ENCODE measurements at places on chromosomes 12 and 14. TPM values are rescaled to one million over a fixed set of nuclear protein-coding genes. Genes with fewer than 3 reads are reported as not detected.

GALNT16 gene
- total RNA-seq: 7.0 TPM

IL31 gene
- not detected for total RNA-seq

GPRC5D gene
- not detected for total RNA-seq

GRCh38 chr12:113500306-113500675 lies 28.6 kb upstream of the LHX5 start:
- H3K27me3 ChIP-seq: no peaks in the 10 kb centered on the region
- DNase-seq: no peak
- no peak overlapping the region for H3K4me3 ChIP-seq
- no peaks in the 10 kb centered on the region for H3K36me3 ChIP-seq
- no peaks in the 10 kb centered on the region for H3K4me1 ChIP-seq
- no peak overlapping the region for H3K27ac ChIP-seq

- no peaks in the 10 kb centered on the region for H3K4me1 ChIP-seq
- no peaks in the 10 kb centered on the region for H3K27me3 ChIP-seq
- DNase-seq: no peak
- H3K27ac ChIP-seq: no peak overlapping the region
Measured at GRCh38 chr12:70186436-70186835, 56.8 kb upstream of the CNOT2 start.

DNA sequence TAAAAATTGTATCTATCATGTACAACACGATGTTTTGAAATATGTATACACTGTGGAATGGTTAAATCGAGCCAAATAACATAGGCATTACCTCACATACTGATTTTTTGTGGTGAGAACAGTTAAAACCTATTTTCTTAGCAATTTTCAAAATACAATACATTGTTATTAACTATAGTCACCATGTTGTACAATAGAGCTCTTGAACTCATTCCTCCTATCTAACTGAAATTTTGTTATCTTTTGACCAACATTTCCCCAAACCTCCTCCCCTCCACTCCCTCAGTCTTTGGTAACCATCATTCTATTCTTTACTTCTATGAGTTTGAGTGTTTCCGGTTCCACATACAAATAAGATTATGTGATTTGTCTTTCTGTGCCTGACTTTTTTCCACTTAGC lies 6.8 kb upstream of the SLC38A2 start:
- H3K36me3 ChIP-seq: no peaks in the 10 kb centered on the region
- no peak overlapping the region for H3K4me3 ChIP-seq
- no peak overlapping the region for H3K27ac ChIP-seq
- no peaks in the 10 kb centered on the region for H3K27me3 ChIP-seq
- DNase-seq: no peak

DNA sequence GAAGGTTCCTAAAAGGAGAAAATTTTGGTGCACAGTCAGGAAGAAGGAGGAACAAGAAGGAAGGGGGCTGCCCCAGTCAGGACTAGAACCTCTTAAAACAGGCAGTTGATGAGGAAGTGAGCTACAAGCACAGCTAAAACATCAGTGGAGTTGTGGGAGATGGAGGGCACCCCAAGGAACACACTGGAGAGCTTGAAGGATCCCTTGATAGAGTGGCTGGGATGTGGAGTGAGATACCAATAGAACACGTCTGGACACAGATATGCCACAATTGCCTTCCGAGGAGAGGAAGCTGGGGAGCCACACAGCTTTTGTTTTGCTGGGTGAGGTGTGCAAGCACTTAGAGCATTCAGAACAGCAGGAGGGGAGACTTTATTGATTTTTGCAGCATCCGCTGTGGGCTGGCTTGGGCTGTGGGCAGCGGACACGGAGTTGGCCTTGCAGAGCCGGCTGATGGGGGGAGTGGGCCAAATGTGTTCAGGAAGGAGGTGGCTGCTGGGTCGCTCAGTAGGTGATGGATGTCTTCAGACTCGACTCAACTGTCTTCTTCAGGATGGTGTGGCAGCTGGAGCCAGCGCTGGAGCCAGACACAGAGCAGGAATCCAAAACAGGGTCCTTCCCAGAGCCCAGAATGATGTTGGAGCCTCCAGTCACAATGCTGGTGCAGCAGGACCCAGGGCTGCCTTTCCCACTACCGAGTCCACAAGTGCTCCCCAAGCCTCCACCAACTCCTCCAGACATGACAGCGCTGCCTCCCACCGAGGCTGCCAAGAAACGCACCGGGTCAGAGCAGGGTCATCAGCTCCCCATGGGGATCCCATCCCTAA lies 4.7 kb upstream of the KRT79 start:
- no peaks in the 10 kb centered on the region for H3K4me1 ChIP-seq
- H3K27me3 ChIP-seq: no peaks in the 10 kb centered on the region
- no peak overlapping the region for H3K4me3 ChIP-seq

DNA sequence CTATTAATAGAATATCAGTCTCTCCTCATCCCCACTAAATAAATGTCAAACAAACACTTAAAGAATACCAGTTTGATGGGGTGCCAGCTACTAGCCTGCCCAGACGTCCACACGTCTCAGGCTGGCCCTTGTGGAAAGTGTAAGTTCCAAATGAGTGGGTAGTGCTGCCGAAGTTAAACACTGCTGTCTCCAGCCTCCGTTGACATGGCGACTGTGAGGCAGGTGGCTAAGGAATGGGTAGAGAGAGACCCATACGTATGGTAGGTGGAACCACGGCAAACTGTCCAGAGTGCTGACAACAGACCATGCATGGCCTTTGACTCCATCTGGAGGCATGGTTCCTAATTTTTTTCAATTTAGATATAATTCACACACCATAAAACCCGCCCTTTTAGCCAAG lies 37.9 kb downstream of the PITPNM2 start:
- no peak overlapping the region for H3K4me3 ChIP-seq
- H3K4me1 ChIP-seq: peaks cover 8% of the 10 kb centered on the region
- no peaks in the 10 kb centered on the region for H3K36me3 ChIP-seq
- H3K27ac ChIP-seq: no peak overlapping the region

DNA sequence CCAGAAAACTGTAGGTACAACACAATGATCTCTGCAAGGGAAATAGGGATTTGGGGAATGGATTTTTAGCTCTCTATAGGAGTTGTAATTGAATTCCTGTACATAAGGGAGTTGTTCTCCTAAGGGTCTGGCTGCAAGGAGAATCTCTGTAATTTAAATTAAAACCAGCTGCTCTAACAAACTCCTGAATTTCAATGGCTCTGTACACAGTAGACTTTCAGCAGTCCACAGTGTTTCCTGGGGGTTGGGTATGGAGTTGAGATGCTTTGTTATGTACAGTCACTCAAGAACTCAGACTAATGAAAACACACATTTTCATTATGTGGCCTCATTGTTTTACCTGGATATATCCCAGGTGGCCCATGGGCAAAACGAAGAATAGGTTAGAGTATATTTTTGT lies 93.2 kb downstream of the NAV3 start:
- no peaks in the 10 kb centered on the region for H3K36me3 ChIP-seq
- H3K4me1 ChIP-seq: no peaks in the 10 kb centered on the region
- no peak for DNase-seq
- H3K27me3 ChIP-seq: no peaks in the 10 kb centered on the region
- no peak overlapping the region for H3K27ac ChIP-seq

GRCh38 chr12:10365696-10366405 lies 24.0 kb downstream of the KLRK1 start:
- H3K4me3 ChIP-seq: peak overlapping the region; percentile 19
- H3K27me3 ChIP-seq: no peaks in the 10 kb centered on the region
- H3K36me3 ChIP-seq: no peaks in the 10 kb centered on the region
- H3K27ac ChIP-seq: peak overlapping the region; percentile 80
- no peak for DNase-seq
- H3K4me1 ChIP-seq: no peaks in the 10 kb centered on the region

DNA sequence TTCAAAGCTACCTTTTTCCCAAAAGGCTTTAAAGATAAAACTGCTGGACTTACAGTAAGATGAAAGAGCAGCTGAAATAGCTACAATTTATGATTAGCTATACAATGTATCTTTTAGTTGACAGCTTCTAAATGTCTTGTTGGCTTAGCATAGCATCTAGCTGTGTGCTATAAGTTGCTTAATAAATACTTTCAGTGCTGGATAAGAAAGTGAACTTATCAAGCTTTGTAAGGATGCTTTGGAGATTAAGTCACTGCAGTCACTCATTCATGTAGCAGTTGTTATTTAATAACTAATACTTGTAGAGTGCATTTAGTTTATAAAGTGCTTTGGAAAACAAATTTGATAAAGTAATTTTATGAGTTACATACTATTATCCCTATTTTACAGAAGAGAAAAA lies 14.6 kb downstream of the CFAP54 start:
- H3K27ac ChIP-seq: no peak overlapping the region
- H3K4me1 ChIP-seq: peaks cover 5% of the 10 kb centered on the region

- no peak overlapping the region for H3K4me3 ChIP-seq
- no peak for DNase-seq
- no peaks in the 10 kb centered on the region for H3K27me3 ChIP-seq
- no peak overlapping the region for H3K27ac ChIP-seq
- no peaks in the 10 kb centered on the region for H3K36me3 ChIP-seq
Measured at GRCh38 chr12:9925705-9926393, 6.3 kb downstream of the CLEC2A start.

- H3K4me1 ChIP-seq: no peaks in the 10 kb centered on the region
- no peak for DNase-seq
- H3K27ac ChIP-seq: no peak overlapping the region
- H3K4me3 ChIP-seq: no peak overlapping the region
Measured at GRCh38 chr14:65476273-65476941, 63.9 kb downstream of the FUT8 start.

DNA sequence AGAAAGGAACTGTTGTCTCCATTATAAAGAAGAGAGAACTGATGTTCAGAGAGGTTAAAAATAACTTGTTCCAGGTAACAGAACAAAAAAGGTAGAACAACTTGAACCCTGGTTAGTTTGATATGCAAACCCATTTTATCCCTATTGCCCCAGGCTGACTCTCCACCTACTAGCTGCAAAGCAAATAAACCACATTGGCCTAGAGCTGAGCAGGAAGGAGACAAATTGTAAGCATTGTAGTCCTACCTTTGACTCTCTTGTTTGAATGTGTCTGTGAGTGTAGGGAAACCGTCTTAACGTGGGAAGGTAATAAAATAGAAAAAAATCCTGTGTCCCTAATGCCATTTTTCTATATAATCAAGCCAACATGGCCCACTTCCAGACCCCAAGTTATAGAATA lies 126.4 kb downstream of the CCER1 start:
- no peak for DNase-seq
- no peaks in the 10 kb centered on the region for H3K36me3 ChIP-seq
- no peaks in the 10 kb centered on the region for H3K4me1 ChIP-seq
- H3K4me3 ChIP-seq: no peak overlapping the region
- no peak overlapping the region for H3K27ac ChIP-seq

DNA sequence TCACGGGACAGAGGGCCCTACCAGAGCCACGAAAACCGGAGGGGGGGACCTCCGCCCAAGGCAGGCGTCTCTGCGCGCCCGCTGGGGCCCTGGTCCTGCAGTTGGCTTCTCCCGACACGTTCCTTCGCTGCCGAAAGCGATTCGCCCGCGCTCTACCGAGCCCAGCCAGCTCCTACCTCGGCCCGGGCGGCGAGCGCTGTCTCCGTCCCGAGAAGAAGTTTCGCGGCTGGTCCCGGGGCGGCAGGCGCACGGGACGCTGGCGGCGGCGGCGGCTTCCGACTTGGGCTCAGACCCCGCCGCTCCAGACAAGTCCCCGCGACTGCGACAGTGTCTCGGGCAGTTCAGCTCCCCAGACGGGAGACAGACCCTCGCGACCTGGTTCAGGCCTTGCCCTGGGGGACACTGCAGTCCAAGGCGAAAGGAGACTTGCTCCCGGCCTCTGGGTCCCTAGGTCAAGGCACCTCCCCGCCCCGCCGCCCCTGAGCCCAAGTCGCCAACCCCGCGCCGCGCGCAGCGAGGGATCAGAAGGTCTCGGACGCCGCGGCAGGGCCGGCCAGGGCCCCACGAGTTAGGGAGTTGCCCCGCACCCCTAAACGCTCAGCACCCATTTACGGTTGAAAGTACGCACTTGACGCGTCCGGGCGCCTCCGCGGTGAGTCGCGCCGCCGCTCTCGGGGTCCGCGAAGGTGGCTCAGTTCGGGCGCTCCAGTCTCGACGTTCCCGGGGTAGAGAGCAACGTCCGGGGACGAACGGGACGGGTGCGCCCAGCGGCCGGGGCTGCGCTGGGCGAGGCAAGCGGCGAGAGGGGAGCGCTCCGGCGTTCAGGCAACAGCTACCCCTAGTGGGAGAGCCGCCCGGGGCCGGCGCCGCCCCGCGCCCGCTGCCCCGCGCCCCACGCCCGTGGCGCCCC lies 1.4 kb upstream of the DIO3 start:
- no peaks in the 10 kb centered on the region for H3K4me1 ChIP-seq
- H3K27ac ChIP-seq: no peak overlapping the region
- H3K36me3 ChIP-seq: no peaks in the 10 kb centered on the region
- H3K27me3 ChIP-seq: no peaks in the 10 kb centered on the region

GRCh38 chr14:71246539-71246938 lies 339.3 kb downstream of the PCNX1 start:
- no peak overlapping the region for H3K27ac ChIP-seq
- DNase-seq: no peak
- H3K36me3 ChIP-seq: no peaks in the 10 kb centered on the region
- no peak overlapping the region for H3K4me3 ChIP-seq
- H3K27me3 ChIP-seq: no peaks in the 10 kb centered on the region

DNA sequence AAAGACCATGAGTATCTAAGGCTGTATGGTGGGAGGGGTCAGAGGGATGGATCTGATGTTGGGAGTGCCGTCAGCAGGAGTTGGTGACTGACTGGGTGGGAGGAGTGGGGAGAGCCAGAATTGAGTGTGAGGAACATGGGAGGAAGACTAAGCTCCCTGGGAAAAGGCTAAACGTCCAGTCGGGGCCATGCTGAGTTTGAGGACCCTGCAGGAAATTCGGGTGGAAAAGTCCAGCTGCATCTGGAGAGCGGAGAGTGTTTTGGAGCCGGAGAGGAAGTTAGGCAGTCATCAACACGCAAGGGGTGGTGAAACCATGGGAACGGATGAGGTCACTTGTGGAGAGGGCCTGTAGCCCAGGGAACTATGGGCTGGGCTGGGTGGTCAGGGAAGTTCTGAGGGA lies 60.9 kb downstream of the ELK3 start:
- H3K4me1 ChIP-seq: peaks cover 3% of the 10 kb centered on the region
- H3K36me3 ChIP-seq: no peaks in the 10 kb centered on the region
- no peak for DNase-seq
- no peak overlapping the region for H3K27ac ChIP-seq
- no peaks in the 10 kb centered on the region for H3K27me3 ChIP-seq
- H3K4me3 ChIP-seq: no peak overlapping the region

DNA sequence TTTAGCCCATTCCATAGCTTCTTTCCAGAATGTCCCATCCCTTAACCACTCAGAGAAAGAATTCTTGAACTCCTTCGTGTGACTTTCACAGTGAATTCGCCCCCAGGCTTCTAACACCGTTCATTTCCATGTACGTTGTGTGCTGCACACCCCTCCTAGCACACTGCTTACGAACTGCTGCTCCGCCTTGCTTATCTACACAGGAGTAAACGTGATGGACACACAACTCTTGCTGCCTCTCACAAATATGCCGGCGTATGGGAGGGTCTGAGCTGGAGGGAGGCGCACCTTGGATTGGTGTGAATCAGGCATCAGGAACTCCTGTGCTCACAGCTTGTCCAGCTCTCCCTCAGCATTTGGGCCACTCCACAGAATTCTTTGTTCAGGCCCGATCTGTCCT lies 3.9 kb upstream of the ADGRD1 start:
- no peaks in the 10 kb centered on the region for H3K27me3 ChIP-seq
- no peak overlapping the region for H3K4me3 ChIP-seq
- H3K27ac ChIP-seq: no peak overlapping the region
- no peak for DNase-seq
- no peaks in the 10 kb centered on the region for H3K36me3 ChIP-seq
